Vagina (tissue), 2 donors: ENCODE measurements at places on chromosomes 6 and 20.

DNA sequence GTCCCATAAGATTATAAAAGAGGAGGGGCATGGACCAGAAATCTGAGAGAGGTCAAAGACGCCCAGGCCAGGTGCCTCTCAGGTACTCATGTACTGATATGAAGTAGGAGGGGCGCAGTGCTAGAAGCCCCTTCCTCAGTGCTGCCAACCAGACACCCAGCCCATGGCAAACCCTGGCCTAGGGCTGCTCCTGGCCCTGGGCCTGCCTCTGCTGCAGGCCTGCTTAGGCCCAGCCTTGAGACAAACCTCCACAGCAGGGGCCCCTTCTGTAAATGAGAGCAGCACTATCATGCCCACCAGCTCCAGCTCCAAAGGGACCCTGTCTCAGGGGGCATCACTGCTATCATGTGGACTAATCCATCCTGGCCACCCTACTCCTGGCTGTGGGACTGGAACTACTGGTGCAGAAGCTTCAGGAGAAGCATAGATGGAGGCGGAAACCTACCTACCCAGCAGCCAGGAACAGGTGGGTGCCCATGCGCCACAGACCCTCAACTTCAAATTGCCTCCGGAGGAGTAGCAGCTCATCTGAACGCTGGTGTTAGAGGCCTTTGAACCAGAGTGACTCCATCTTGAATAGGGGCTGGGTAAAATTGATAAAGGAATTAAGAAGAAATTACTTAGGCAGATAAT is 72.4 kb upstream of the LGSN start:
- no peak for DNase-seq

DNA sequence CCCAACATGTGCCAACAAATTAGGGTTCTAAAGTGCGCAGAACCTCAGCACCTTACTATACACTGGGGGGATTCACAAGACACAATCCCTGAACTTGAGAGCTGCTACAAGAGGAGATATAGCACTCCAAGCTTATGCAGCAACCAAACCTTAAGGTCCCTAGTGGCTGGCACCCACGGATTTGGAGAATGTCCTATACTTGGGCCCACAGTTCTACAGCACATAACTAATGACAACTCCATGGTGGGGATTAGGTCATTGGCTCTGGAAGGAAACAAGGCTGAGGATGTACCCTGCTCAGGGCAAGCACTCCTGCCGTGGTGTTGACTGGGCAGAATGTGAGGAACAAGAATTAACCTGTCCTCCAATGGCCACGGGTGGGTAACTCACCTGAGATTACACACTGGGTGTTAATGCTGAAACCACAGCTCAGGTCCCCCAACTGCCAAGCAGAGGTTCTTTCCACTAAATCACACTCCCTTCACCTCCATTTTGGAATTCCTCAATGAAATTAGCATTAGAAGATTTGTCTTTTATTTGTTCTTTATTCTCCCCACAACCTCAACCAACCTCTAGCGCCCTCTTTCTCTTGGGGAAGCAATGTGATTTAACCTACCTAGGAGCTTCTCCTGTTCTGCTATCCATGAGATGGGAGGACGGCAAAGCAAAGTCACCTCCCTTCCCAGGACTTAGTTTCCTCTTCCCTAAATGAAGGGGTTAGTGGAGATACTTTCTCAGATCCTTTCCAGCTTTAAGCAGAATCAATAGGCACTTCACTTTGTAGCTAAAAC is 32.0 kb downstream of the TRERF1 start:
- DNase-seq = no peak

- DNase-seq = no peak
Measured at GRCh38 chr20:46857061-46857831, 37.4 kb upstream of the EYA2 start.

DNA sequence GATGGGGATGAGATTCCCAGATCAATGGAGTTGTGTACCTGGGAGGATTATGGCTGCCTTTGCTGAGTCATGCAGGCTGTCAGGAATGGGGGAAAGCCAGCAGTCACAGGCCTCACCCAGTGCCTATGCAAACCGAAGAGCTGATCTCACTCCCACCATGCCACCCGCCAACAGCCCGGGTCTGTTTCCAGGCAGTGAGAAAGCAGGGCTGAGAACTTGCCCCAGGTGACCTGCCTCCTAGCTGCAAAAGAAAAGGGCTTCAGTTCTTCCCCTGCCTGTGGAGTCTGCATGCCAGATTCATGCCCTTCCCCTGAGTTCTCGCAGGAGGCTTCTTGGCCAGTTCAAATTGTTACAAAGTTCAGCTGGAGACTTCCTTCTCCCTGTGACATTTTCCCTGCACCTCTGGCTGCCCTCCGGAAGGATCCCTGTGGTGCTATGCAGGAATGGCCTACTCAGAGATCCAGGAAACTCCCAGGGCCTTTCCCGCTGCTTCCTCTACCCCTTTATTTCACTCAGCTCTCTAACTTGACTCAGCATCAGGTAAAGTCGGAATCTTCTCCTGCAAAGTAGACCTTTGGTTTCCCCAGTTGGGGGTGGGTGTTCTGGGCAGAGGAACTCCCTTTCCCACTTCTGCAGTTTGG is 71.5 kb upstream of the B3GAT2 start:
- no peak for DNase-seq

GRCh38 chr6:154246723-154247118 is 109.9 kb downstream of the IPCEF1 start:
- DNase-seq = no peak
